ENCODE measurements at places on chromosomes 6 and 20.

GRCh38 chr20:41173791-41174341 lies 36.5 kb downstream of the PLCG1 start:
- no peak for DNase-seq

DNA sequence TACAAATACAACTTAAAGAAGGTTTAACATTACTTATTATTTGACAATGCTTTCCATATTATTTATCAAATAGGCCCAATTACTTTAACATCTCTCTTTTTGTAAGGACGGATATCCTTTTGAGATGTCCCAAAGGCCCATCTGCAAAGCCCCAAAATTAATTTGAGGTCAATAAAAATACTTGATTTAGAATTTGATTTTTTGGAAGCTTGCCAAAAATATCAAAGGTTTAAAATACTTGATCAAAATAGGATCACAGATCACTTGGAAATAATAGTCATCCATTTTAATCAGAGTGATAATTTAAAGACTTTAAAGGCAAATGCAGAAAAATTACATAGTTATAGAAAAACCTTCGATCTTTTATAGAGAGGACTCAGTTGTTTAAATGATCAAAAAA lies 8.1 kb downstream of the C6orf58 start:
- DNase-seq, result no peak

- DNase-seq, result no peak
These were observed 362.9 kb downstream of the ZFAND3 start for GRCh38 chr6:38182426-38182825.

DNA sequence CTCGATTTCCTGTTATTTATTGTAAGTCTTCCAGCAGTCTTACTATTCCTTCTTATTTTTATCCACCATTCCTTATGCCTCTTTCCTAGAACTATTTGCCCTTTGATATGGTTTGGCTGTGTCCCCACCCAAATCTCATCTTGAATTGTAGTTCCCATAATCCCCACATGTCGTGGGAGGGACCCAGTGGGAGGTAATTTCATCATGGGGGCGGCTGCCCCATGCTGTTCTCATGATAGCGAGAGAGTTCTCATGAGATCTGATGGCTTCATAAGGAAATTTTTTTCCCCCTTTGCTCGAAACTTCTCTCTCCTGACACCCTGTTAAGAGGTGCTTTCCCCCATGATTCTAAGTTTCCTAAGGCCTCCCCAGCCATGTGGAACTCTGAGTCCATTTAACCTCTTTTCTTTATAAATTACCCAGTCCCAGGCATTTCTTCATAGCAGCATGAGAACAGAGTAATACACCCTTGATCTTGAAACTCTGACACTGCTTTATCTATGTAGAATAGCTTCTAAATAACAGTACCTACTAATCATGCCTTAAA lies 48.8 kb downstream of the PLN start:
- DNase-seq, result no peak

DNA sequence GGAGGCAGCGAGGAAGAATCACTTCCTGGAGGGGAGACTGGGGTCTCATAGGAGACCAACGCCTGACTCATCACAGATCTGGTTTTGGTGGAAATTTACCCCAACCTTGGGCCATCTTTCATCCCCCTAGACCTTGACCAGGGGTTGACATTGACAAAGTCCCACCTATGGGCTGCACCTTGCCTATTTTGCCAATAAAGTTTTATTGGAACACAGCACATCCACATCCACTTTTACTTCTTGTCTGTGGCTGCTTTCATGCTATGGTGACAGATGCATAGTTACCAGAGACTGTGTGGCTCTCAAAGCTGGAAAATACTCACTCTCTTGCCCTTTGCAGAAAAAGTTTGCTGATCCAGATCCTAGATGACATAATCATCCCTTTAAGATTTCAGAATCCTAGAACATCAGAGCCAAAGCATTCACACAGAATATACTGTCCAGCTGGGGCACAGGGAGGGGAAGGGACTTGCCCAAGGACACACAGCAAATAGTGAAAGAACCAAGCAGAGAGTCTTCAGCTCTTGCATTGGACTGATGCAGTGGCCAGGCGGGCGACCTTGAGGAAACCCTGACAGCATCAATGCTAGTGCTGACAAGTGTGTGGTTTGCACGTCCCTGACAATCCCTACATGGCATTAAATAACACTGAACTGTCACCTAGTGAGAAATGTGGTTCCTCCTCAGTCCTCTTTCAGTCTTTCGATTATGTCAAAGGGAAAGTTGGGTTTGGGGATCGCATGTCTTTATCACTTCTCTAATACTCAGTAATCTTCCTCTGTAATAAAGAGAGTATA lies 41.2 kb downstream of the CD40 start:
- no peak for DNase-seq

DNA sequence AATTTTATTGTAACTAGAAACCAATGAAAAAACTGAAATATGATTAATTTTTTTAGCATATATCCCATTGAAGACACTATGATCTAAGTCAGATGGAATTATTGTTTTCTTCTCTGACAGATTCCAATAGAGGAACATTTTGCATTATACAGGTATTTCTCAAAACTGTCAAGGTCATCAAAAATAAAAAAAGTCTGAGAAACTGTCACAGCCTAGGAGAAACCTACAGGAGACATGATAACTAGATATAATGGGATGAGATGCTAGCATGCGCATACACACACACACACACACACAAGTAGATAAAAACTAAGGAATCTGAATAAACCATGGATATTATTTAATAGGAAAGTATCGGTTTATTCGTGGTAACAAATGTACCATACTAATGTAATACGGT lies 161.9 kb upstream of the HCRTR2 start:
- no peak for DNase-seq

GRCh38 chr6:80789912-80790570 lies 683.6 kb downstream of the BCKDHB start:
- DNase-seq, result no peak

GRCh38 chr6:151681433-151682059 lies 125.9 kb upstream of the ESR1 start:
- DNase-seq, result peak; percentile 4

- DNase-seq, result no peak
These were observed 146.1 kb downstream of the TTLL2 start for GRCh38 chr6:167470836-167471547.

DNA sequence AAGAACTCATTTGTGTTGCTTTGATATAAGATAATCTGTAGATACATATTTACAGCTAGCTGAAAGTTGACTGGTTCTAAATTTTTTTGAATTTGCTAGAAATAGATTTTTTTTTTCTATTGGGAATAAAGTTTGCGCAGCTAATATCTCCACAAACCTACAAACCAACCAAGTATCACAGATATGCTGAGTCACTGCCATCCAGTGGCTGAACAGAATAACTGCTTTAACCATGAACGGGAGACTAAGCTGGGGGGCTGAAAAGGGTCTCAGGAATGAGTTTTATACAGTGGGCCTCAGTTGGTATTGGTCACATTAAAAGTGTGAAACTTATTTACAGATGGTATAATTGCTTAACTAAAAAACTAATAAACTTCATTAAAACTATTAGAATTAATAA lies 326.7 kb upstream of the CNR1 start:
- DNase-seq, result no peak

DNA sequence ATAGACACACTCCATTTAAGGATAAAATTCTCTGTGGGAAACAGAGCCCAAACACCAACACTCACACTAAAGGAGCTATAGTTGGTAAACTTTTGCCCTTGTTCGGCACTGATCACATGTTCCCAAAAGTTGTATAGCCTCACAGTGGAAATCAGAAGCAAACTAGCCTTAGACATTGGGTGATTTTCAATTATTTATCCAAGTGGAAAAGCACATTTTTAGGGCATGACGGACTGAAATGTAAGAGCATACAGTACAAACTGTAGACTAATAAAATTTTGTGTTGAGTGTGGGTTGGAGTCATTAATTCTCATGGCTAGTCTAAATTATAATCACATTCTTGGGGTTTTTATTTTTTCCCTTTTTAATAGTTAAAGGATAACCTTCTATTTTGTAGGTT lies 202.4 kb downstream of the MOXD1 start:
- DNase-seq, result no peak

DNA sequence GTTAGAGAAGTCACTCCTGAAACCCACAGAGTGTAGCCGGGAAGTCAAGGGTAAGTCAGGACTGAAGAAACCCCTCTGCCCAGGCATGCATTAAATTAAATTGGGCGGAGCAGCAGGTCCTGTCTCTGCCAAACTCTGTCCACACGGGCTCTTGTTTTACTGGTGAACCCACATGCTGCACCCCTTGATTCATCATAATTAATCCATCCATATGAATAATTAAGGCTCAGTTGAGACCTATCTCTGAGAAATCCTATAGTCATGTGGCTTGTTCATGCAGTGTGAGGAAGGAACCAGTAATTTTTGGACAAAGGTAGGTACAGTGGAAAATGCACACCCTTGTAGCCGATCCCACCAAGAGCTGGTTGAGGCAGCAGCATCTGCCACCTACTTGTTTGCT lies 43.0 kb downstream of the PXDC1 start:
- no peak for DNase-seq

GRCh38 chr6:80165819-80166218 lies 59.3 kb downstream of the BCKDHB start:
- DNase-seq, result no peak

DNA sequence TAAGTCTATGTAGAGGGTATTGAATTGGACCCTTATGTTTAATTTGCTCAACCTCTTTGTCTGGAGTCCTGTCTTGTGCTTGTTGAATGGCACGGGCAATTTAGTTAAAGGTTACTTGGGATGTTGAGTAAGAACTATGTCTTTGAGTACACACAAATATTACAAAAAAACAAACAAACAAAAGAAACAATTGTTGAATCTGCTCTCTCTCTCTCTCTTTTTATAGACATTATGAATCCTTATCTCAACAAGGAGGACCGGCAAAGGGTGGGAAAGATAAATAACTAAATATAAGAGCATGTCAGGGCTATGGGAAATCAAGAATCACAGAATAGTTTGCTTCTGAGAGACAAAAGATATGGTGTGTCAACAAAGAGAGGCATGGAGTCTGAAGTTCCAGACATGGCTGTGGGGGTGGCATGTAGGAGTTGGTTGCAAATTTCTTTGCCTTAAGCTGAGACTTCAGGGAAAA lies 608.6 kb downstream of the UTRN start:
- no peak for DNase-seq

DNA sequence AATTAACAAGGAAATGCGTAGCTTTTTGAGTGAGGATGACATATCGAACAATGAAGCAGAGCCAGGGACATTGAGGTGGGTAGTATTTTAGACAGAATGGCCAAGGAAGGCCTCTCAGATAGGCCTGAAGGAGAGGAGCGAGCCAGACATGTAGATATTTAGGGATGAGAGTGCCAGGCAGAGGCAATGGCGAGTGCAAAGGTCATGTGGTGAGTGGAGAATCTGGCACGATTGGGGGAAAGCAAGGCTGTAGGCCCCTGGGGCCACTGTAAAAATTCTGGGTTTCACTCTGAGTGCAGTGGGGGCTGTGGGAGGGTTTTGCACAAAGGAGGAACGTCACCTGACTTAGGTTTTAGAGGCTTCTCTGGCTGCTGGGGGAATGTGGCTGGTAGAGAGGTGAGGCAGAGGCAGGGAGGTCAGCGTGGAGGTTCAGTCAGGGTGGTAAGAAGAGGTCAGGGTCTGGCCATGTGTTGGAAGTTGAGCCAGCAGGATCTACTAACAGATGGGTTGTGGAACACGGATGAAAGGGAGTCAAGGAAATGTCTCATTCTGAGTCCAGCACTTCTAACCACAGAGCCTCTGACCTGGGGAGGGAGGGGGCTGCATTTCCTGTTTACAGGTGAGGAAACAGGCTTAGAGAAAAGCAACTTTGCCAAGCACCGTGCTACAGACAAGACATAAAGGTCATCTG lies 11.3 kb downstream of the SIRPA start:
- DNase-seq, result no peak

DNA sequence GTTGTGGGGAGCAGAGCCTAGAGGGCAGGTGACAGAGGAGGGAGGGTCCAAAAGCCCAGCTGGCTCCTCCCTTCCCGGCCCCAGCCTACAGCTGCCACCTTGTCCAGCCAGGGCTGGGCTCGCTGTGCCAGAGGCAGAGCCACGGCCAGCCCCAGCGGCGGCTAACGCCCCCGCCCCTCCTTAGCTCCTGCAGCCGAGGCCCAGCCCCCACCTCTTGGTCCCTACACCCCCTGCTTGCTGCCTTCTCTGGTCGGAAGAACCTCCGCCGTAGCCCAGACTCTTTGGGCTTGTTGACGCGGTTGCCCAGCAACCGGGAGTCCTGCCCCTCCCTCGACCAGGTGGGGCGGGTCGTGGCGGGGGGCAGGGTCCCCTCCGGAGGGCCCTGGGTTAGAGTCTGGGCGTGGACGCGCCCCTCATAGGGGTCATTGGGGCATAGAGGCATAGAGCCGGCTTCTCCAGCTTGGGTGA lies 521 bp upstream of the LKAAEAR1 start:
- no peak for DNase-seq

GRCh38 chr6:53361549-53362031 lies 12.8 kb upstream of the ELOVL5 start:
- no peak for DNase-seq

DNA sequence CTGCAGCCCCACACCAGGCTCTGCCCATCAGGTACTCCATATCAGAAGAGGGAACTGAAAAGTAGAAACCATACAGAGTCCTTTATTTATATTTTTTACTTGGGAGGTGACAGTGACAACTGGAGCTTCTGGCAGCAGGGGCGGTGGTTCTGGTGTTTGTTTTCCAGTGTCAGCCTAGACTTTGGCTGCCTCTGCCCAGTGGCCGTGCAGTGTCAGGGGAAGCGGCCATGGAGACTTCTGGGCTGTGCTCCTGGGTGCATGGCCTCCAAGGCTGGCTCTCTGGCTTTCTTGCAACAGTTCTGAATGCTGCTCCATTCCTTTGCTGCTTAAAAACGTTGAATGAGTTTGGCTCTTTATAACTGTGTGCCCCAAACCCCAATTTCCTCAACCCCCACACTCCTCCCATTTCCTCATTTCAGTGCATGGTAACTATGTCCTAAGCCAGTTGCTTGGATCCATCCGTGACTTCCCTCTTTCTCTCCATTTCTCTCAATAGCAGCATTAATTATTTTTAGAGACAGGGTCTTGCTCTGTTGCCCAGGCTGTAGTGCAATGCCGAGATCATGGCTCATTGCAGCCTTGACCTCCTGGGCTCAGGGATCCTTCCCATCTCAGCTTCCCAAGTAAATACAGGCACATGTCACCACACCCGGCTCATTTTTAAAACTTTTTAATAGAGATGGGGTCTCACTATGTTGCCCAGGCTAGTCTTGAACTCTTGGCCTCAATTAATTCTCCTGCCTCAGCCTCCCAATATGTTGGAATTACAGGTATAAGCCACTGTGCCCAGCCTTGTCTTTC lies 141.1 kb upstream of the SGK1 start:
- DNase-seq, result no peak
